ENCODE measurements at places on chromosomes 4 and X.
A peak's percentile ranks its signal among the peaks of the same experiment; 100 is the strongest.

DNA sequence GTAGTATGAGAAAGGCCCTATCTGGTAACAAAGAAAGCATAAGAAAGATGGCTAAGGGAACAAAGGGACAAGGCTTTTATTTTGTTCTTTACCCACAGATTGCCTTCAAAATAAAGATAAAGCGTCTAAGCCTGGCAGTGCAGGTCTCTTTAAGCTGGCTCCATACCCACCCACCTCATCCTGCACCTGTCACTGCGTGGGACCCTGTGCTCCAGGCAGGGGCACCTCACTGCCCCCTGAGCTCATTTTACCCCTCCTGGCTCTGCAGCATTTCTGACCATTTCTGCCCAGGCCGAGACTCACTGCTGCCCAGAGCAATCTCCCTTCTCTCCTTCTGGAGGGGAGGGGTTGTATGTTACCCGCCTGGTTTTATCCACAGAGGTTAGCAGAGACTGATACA, 1.7 kb upstream of the CYP4V2 start:
- DNase-seq, result no peak

GRCh38 chr4:4848540-4848939, 10.9 kb upstream of the MSX1 start:
- DNase-seq, result no peak

- DNase-seq, result no peak
These were observed 41.4 kb downstream of the JADE3 start for GRCh38 chrX:46953597-46953996.

- no peak for DNase-seq
These were observed 257.1 kb upstream of the ACTRT1 start for GRCh38 chrX:128309311-128309710.

- DNase-seq, result no peak
These were observed 14.2 kb downstream of the COX7B2 start for GRCh38 chr4:46894826-46895225.

DNA sequence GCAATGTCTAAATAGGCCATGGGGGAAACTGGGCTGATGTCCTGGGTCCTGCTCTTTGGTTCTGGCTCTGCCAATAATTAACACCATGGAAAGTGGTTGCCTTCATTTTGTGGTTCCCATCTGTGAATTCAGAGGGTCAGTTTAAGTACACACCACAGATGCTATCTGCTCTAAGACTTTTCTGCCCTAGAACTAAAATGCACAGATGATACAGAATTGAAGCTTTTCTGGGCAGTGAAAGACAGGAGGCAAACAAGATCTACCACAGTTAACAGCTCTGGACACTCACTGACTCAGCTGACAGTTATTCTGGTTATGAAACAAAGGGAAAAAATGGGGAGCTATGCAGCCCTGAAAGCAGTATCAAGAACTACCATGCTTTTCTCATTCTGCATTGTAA, 37.3 kb downstream of the APBB2 start:
- DNase-seq, result no peak

DNA sequence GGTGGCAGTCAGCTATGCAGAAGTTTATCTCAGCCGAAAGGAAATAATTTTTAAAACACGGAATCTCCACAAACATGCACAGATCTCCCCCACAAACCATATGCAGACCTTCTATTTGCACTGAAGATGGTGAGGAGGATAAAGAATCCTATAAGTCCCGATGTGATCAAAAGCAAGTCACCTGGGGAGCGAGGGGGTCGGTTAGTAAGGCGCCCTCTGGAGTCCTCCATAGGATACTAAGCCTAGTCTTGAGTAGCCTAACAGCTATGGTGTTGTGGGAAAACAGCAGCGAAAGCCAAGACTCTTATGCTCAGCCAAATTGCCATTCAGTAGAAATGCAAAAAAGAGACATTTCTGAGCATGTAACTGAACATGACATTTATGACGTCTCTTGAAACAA, 210.9 kb downstream of the FRMPD4 start:
- DNase-seq, result no peak

DNA sequence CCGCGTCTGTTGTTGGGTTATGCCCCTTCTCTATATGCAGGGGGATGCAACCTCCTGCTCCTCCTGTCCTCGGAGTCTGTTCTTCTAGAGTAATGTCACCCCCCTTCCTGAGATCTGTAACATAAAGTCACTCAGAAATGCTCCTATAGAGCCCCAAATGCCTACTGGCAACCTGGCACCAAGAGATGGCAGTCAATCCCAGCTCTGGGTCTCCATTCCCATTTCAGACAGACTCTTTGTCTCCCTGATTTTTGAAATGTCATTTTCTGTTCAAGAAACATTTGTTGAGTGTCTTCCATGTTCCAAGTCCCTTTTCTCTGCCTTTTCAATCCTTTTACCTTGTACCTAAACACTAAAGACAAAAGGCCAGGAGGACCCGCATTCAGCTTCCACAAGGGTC, 9.6 kb upstream of the PRDM8 start:
- no peak for DNase-seq

GRCh38 chr4:94551643-94552564, 100.2 kb downstream of the PDLIM5 start:
- DNase-seq, result no peak

- no peak for DNase-seq
These were observed 20.6 kb downstream of the SH3D19 start for GRCh38 chr4:151304755-151305154.

DNA sequence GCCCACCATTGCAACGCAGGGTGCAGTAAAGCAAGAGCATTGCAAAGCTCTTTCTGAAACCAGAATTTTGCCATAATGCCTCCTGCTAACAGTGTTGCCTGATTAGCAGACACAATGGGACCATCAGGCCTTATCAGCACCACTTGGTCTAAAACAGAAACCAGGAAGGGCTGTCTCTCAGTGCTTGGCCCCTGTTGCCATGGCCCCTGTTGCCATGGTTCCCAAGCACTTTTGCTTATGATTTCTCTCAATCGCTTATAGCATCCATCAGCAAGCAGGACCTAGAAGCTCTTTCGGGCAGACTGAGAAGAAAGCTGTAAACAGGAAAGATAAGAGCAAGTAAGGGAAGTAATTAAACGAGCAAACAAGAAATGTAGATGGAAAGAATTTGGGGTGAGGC, 36.8 kb downstream of the RTL5 start:
- peak; percentile 21 for DNase-seq

GRCh38 chr4:78781924-78782323, 5.8 kb downstream of the BMP2K start:
- no peak for DNase-seq

- no peak for DNase-seq
These were observed 35.2 kb downstream of the DTHD1 start for GRCh38 chr4:36316607-36317006.

DNA sequence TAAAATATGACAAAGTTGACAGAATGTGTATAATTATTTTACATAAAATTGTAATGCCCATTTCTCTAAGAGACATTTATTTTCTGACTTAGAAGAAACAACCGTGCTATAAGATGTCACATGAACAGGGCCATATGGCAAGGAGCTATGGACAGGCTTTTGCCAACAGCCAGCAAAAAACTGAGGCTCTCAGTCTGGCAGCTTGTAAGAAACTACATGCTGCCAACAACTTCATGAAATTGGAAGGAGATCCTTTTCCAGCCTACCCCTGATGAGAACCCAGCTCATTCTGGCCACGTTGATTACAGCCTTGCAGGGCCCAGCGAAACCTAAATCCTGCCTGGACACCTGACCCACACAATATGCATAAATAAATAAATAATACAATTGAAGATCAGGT, 250.3 kb upstream of the ARSJ start:
- DNase-seq, result no peak

- DNase-seq, result no peak
These were observed 203.6 kb downstream of the LDB2 start for GRCh38 chr4:16694884-16695276.

DNA sequence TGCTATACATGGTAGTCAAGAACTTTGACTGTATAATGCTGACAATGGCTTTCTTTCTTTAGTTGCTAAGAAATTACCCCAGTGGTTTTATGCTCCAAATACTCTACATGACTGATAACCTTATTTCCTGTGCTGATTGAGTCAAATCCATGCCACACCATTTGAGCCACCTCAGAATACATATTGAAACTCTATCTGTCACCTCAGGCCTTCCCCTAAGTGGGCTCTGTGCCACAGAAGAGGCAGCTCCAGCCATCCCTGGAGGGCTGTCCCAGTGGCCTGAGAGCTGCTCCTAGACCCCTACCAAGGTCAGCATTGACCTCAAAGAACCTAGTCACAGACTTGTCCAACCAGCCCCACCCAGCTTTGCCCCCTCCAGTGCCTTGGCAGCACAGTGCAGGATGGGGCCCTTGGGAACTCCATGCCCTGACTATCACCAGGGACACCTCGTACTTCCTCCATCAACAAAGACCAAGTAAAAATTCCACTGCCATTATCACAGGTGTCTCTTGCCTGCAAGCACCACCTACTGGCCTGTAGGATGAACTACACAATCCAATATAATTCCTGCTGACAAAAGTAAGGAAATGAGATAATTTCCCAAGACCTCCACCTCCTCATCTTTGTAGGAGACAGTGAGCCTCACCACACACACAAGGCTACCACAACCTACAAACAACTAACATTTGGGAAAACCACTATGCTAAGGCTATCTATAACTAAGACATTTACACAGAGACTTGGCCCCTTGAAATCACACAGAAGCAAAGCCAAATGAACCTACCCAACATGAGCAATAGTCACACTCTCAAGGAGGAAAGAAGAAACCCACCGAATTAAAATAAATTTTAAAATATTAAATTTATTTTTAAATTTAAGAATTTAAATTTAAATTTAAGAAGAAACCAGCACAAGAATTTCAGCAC, 239.9 kb downstream of the NKX6-1 start:
- DNase-seq, result no peak

- DNase-seq, result no peak
These were observed 104.2 kb upstream of the TLR2 start for GRCh38 chr4:153579872-153580271.

DNA sequence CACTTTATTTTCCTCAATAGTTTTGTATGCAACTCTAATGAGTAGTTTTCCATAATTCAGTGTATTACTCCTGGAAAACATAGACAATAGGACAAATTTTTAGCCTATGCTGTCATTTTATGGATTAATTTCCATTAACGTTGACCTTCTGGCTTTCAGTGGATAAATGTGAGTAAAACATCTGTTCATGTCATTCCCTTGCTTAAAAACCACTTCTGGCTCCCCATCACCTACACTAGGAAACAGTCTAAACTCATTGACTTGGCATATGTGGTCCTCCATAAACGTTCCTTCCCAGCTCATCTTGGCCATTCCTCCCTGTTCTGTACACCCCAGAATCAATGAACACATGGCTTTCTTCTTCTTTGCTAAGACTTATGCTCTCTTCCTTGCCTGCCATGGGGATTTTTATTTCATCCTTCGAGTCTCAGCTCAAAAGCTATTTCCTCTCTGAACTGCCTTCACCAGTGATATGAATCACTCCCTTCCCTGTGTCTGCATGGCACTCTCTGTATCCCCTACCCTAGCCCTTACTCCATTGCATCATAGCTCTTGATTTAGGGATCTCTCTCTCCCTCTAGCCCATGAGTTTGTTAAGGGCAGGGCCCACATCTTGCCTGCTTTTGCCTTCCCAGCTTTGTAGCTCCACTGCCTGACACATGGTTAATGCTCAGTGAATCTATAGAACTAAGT, 34.8 kb downstream of the DOCK11 start:
- DNase-seq, result no peak

DNA sequence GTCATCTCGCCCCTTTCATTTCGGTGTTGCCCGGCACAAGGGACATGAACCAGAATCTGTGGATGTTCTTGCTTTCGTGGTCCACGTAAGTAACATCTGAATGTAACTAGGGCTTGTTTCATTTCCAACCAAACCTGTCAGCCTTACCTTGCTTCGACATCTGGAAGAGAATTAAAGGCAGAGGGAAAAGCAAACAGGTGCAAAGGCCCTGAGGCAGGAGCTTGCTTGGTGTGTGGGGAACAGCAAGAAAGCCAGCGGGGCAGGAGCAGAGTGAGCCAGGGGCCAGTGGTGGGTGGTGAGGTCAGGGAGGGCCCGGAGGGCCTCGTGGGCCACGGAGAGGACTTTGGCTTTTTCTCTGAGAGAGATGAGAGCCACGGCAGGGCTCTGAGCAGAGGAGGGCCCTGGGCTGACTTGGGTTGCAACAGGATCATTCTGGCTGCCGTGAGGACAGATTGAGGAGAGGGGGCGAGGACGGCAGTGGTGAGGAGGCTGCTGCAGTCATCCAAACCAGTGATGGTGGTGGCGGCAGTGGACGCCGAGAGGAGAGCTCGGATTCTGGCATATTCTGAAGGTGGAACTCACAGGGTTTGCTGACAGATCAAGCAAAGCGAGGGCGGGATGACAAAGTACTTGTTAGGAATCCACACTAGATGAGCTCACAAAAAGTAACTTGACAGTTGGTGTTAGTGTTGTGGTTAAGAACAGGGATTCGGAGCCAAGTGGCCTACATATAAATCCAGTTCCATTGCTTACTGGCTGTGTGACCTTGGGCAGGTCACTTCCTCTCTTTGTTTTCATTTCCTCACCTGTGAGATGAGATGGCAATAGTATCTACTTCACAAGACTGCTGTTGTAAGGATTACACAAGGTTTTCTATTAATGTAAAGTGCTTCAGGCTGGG, 6.8 kb upstream of the WDR13 start:
- DNase-seq, result no peak

- no peak for DNase-seq
These were observed 459.7 kb upstream of the TRAM1L1 start for GRCh38 chr4:117545039-117545438.

GRCh38 chrX:63354484-63354883, 3.4 kb upstream of the SPIN4 start:
- no peak for DNase-seq

Measured in stimulated activated CD8-positive, alpha-beta memory T cell treated with anti-CD3 and anti-CD28 coated beads, Interleukin-7, amount 100 ng/mL, for 24 hours (primary cell).